ENCODE measurements at places on chromosomes 3 and 15.

DNA sequence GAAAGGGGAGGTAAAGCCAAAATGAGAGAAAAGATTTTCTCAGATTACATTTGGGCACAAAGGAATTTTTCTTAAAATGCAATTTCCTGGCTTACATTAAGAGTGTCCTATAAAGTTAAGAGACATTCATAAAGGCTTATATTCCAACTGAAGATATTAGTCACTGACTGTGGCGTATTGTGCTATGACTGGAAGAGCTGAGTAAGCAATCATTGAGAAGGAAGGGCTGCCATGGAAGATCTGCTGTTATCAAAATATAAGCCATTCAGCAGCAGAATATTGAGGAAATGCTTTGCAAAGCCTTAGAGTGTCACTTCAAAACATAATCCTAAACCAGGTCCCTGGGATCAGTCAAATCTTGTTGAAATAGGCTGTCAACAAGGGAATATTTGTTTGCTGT, 593.9 kb downstream of the TUSC7 start:
- no peak for DNase-seq

- DNase-seq = no peak
Observed at GRCh38 chr3:72533591-72534473, 314.4 kb downstream of the SHQ1 start.

- DNase-seq = peak; percentile 23
Observed at GRCh38 chr3:194130807-194131589, 5.0 kb upstream of the HES1 start.

DNA sequence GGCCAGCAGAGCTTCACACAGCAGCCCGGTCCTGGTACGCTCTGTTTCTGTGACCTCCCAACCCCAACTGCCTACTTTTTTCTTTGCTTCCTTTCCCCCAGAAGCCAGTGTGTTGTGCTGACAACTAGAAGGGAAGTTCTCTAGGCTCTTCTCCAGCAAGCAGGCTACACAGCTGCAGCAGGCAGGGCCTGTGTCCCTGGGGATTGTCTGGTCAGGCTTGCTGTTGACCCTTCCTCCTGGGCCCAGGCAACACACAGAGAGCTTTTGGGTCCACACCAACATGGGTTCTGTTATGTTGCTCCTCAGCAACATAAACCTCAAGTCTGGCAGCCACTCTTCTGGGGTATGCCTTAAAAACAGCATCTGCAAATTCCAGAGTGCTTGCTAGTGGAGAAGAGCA, 36.2 kb upstream of the TSPAN3 start:
- no peak for DNase-seq

DNA sequence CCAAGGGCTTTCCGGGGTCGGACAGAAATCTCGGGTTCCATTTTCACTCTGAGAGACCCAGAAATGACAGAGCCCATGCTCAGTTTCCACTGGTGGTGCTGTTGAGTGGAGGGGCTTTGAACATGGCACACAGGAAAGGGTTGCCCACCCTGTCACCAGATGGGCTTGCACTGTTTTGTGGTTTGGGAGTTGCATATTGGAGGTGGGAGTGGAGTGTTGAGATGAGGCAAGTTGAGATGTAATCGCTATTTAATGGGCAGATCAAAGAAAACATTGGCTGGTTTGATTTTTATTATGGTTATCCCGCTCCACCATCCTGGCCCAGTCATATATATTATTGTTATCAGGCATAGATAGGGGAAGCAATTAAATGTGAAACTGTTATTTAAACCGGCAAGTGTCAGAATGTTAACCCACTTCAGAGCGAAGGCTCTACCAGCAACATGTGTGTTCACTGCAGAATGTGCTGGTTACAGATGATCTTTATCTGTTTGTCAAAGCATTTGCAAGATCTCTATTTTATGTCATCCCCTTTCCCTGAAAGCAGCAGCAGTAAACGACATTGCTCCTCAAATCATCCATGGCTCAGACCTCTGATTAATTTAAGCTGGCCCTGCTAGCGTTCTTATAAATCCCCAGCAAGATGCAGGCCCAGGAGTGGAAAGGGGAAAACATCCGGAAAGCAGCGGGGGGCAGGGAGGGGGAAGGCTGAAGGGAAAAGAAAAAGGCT, 58.3 kb upstream of the TSEN2 start:
- no peak for DNase-seq

DNA sequence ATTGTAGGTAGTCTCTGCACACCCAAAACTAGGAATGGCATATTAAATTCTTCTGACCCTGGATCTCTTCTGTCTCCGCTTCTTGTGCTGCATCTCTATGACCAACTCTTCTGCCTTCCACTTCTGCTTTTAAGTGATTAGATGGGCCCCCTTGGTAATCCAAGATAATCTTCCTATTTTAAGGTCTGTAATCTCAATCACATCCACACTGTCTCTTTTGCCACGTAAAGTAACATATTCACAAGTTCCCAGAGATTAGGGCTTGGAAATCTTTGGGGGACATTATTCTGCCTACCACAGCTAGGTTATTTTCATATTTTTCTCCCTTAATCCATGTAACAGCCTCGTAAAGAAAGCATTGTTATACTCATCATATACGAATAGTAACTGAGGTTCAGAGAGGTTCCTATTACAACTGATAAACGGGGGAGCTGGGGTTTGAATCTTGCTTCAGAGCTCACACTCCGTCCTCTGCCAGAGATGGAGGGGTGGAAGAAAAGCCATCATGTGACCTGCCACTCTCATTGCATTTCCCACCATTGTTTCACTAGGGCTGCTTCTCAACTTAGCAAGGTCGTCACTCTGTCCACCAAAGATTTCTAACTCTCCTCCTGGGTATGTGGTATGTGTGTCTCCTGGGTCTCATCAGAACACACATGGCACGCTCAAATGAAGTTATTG, 6.6 kb upstream of the CD47 start:
- no peak for DNase-seq

DNA sequence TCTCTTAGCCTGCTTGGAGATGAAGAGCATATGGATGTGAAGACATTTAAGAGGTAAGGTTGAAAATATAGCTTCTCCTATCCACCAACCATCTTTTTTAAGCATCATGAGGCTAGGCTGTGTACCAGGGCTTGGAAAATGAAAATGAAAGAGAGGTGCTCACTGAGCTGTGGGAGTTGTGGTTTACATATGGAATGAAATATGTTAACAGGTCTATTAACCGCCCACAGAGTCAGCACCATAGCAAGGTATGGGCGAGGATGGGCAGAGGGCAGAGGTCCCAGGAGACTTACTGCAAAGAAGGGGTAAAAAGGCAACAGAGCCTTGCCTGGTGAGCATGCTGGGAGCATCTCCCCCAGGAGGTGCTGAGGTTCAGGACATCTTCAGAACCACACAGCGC, 273.1 kb downstream of the GABRG3 start:
- DNase-seq = no peak

DNA sequence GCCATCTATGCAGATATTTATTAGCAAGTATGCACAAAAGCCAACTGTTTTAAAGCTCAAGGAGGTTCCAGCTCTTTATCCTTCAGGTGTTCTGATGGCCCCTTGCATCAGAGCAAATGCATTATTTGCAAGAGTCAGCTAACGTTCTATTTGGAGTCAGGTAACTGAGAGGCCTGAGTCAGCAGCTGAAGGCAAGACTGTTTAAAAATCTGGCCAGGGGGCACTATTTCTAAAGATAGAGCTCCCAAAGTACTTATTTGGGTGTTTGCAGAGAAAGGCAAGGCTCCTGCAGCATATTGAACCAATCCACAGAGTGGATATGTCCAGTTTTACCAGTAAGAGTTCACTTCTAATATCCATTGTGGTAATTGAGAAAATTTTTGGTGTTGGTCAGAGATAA, 146.1 kb downstream of the LRTM1 start:
- no peak for DNase-seq

GRCh38 chr3:66598168-66598567, 97.3 kb upstream of the LRIG1 start:
- no peak for DNase-seq

DNA sequence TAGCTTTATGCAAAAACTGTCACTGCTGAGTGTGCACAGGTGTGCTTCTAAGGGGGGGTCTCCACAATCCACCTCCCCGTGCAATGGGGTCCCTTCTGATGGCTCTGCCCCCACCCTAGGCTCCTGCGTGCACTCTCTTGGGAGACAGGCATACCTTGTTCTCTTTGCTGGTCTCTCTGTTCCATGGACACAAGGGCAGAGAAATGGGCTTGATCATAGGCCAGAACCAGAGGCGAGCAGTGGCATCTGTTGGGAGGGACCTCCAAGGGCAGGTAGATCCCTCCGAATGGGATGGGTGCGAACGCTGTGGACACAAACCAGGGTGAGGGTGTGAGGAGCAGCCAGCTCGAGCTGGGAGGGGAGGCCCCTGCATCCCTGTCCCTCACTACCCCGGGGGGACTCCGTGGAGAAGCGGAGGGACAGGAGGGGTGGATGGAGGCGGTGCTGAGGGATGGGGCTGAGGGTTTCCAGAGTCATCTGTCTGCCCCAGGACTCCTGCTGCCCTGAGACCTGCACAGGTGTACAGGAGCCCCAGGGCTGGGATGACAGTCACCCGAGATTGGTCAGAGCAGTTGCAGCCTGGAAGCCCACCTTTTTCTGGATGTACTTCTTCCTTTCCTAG, 175.0 kb downstream of the KLF13 start:
- no peak for DNase-seq

DNA sequence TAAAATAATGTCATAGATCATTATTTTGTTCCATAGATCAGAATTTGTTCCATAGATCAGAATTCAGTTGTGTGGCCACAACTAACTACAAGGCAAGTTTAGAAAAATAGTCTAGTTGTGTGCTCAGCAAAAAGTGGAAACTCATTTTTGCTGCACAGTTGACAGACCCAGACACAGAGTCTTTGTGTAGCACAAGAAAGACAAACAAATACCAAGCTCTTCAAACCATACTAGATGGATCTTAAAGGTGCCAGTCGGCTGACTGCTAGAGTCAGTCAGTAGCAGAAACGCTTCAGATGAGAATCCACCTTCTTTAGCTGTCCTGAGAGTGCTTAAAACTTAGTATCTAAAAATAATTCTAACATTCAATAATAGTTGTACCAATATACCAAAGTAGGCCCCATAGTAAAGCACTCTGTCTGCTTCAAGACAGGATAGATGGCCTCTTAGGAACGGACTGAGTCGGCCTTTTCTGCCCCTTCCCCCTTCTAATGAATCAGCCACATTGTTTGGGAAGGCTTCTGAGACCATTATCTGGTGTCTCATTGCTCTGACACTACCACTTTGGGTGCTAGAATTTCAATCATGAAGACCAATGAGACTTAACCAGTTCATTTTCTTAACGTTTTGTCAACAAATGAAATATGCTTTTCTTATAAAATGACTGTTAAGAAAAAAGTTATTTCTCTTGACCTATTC, 27.7 kb upstream of the SLC4A7 start:
- no peak for DNase-seq

- no peak for DNase-seq
Observed at GRCh38 chr3:155618543-155618942, 126.3 kb downstream of the PLCH1 start.

DNA sequence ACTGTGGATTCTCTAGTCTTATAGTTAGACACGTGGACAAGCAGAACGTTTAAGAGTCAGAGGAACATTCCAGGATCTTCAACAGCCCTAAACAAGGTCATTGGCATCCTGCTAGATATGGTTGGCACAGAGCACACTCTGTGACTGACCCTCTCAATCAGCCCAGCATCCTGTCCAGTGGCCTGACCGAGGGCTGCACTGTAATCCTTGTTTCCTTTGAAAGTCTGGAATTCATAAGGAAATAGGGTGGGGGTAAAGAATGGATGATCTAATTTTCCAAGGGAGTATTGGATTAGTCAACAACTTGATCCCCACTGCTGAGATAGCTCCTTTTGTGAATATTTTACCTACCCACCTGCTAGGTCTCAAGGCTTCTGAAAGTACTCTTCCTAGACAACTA, 94.5 kb upstream of the DLG1 start:
- no peak for DNase-seq

DNA sequence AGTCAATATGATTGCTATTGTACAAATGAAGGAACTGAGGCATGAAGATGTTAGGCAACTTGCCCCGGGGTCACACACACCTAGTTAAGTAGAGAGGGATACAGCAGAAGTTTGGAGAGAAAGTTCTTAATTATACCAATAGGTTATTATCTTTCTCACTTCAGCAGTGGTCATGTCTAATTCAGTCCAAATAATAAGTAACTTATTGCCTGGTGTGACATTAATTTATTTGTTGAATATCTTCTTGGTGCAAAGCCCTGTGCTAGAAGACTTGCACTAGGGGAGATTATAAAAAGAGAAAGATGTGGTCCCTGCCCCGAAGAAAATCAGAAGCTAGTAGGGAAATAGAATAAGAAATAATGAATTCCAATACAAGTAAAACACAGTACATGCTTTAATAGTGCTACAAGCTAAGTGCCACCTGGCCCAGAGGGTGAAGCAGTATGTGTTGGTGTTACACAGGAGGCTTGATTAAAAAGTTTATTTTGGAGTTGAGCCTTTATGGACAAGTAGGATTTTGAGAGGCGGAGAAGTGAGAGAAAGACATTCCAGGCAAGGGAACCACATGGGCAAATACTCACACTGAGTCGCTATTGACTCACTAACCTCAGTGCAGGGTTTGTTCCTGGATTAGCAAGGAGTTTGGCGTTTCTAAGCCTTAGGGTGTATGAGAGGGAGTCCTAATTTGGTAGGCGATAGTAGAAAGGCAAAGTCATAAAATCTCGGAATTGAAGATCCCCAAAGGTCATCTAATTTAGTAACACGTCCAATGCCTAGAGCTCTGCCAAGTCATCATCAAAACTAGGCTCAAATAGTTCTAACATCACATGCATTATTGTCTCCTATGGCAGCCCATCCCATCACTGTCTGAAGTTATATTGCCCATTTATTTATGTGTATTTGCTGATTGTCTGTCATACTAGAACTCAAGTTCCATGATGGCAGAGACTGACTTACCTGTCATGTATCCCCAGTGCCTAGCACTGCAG, 19.2 kb upstream of the GSK3B start:
- no peak for DNase-seq

- DNase-seq = no peak
Observed at GRCh38 chr3:179615458-179616173, 11.0 kb downstream of the NDUFB5 start.

- no peak for DNase-seq
Observed at GRCh38 chr3:180290300-180290699, 253.6 kb upstream of the PEX5L start.

DNA sequence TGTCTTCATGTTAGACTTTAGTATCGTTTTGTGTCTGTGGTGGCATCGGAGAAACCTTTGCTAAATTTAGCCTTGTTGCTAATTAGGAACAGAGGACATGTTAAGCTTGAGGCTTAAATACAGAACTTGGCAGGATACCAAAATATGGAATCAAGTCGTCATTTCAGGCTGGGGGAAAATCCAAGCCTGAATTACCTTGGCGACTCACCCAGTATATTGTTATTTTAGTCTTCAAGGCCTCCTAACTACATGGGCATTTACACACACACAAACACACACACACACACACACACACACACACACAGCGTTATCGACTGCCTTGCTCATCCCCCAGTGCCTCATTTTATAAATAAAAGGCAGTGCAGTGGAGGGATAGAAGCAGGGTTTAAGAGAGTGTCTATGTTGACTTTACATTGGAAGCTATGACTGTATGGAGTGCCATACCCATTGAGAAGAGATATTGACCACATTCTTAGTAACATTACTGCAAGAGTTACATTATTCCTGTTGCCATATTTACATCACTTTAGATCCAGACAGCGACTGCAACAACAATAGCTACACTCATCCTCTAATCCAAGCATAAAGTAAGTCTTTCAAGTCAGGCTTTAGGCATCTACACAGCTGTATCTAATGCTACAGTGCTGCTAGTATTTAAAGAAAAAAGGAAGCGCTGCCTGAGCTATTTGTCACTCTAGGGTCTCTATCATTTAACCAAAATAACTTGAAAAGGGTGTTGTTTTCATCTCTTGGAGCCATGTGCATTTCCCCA, 210.8 kb upstream of the SEMA6D start:
- DNase-seq = no peak

GRCh38 chr15:77430213-77430612, 9.5 kb downstream of the HMG20A start:
- DNase-seq = no peak
